ENCODE measurements at places on chromosomes 2 and 18. TPM values are rescaled to one million over a fixed set of nuclear protein-coding genes. Genes with fewer than 3 reads are reported as not detected.

Gene DCTN1
- total RNA-seq = 107 TPM

Gene IRS1
- total RNA-seq = 18.2 TPM

Gene TXNL1
- 60.1 TPM for total RNA-seq

Gene HOXD4
- total RNA-seq = 0.56 TPM

Gene CRYBA2
- total RNA-seq = not detected

Gene ABCA12
- total RNA-seq = 0.25 TPM

Gene NGEF
- 12.8 TPM for total RNA-seq

Gene CFAP65
- total RNA-seq = 0.11 TPM

Gene HOXD13
- total RNA-seq = 0.24 TPM

Gene PXDN
- total RNA-seq = 15.5 TPM

Gene SCN2A
- total RNA-seq = not detected

Gene GALNT5
- total RNA-seq = 2.4 TPM

Gene LRRC30
- total RNA-seq = not detected

Gene POTEF
- not detected for total RNA-seq

Gene GAREM2
- total RNA-seq = 10.3 TPM

Gene CXCR1
- total RNA-seq = not detected

Gene AFF3
- not detected for total RNA-seq

Gene RTKN
- total RNA-seq = 28.0 TPM

Gene STPG4
- total RNA-seq = not detected

Gene PDCD1
- total RNA-seq = not detected

Gene GULP1
- 41.1 TPM for total RNA-seq

Gene STRADB
- total RNA-seq = 17.8 TPM

Gene UGT1A4
- total RNA-seq = not detected

Gene SLC40A1
- 2.7 TPM for total RNA-seq

Gene SYT4
- total RNA-seq = not detected

Gene SERPINB12
- not detected for total RNA-seq

Gene APCDD1
- not detected for total RNA-seq

Gene SKOR2
- not detected for total RNA-seq

Gene FRZB
- total RNA-seq = 0.06 TPM

Gene CNTNAP5
- total RNA-seq = not detected

Gene EML6
- 1.9 TPM for total RNA-seq

Gene REG3G
- total RNA-seq = not detected

Gene ZNF396
- 0.61 TPM for total RNA-seq

Gene IL36G
- not detected for total RNA-seq

Gene RAD51AP2
- total RNA-seq = not detected

Gene NTSR2
- total RNA-seq = not detected

Gene LIMS4
- total RNA-seq = 0.62 TPM

Gene KIF5C
- 0.32 TPM for total RNA-seq

Gene POTEI
- not detected for total RNA-seq

Gene SRBD1
- total RNA-seq = 10.3 TPM

Gene ERLEC1
- 64.8 TPM for total RNA-seq

Gene ORMDL1
- 44.7 TPM for total RNA-seq
